ENCODE measurements at places on chromosomes 3 and 15. TPM values are rescaled to one million over a fixed set of nuclear protein-coding genes. Genes with fewer than 3 reads are reported as not detected.

DUOX1 gene
- total RNA-seq, result 7.2 TPM

DNA sequence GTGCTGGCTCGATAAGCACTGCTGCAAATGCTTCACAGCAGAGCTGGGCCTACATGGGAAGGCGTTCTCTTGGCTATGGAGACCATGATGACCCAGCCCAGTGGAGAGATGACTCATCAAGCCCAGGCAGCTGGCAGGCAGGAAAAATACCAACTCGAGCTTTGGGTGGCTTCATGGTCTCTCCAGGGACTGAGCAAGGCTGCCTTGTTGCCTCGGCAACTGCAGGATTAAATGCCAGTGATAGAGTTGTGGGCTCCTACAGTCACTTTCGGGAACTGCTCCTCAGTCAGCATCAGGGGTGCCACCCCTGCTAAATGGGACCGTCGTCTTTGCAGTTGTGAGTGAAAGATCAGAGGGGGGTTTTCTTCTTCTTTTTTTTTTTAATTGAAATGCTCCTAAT, 54.6 kb upstream of the MYZAP start:
- H3K4me1 ChIP-seq, result peaks cover 33% of the 10 kb centered on the region
- H3K27ac ChIP-seq, result no peak overlapping the region
- H3K27me3 ChIP-seq, result no peaks in the 10 kb centered on the region
- no peak for DNase-seq

DNA sequence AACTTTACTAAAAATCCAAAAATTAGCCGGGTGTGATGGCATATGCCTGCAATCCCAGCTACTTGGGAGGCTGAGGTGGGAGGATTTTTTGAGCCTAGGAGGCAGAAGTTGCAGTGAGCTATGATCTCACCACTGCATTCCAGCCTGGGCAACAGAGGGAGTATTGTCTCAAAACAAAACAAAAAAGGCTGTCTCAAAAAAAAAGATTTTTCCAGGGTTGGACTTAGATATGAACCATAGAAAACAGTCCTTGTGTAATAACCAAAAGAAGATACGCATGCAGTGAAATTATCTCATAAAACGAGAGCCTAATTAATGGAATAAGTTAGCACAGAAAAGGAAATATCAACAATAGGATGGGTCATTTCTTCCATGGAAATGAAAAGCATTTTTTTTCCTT, 320.4 kb upstream of the RASGRP1 start:
- H3K4me3 ChIP-seq, result no peak overlapping the region
- DNase-seq, result no peak
- no peaks in the 10 kb centered on the region for H3K27me3 ChIP-seq
- no peaks in the 10 kb centered on the region for H3K36me3 ChIP-seq
- no peak overlapping the region for H3K27ac ChIP-seq

DNA sequence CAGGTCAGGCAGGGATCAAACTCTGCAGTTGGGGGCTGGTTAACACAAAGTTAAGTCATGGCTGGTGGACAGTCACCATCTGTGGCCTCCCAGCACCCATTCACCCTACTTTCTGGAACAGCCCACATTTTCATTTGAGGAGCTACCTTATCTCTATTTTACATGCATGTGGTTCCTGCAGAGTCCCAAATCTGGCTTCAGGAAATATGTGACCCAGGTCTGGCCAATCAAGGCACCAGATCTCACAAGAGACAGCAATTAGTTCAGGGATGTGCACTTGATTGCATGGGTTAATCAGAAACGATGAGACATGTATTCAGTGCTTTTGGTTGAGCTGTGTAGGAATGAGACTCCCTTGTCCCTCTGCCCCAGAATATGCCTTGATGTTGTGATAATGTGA, 170.9 kb downstream of the NR2F2 start:
- H3K27me3 ChIP-seq, result peaks cover 77% of the 10 kb centered on the region
- H3K4me3 ChIP-seq, result no peak overlapping the region
- no peak for DNase-seq
- no peaks in the 10 kb centered on the region for H3K36me3 ChIP-seq

SLC22A14 gene
- total RNA-seq, result 0.20 TPM

GRCh38 chr15:87609474-87609873, 647.1 kb downstream of the NTRK3 start:
- peak overlapping the region; percentile 11 for H3K27ac ChIP-seq
- H3K36me3 ChIP-seq, result no peaks in the 10 kb centered on the region
- H3K4me1 ChIP-seq, result peaks cover 28% of the 10 kb centered on the region
- no peak overlapping the region for H3K4me3 ChIP-seq
- no peak for DNase-seq
- H3K27me3 ChIP-seq, result no peaks in the 10 kb centered on the region

GRCh38 chr3:181710345-181711291, 1.1 kb upstream of the SOX2 start:
- H3K27me3 ChIP-seq, result peaks cover 38% of the 10 kb centered on the region
- DNase-seq, result no peak
- H3K27ac ChIP-seq, result no peak overlapping the region
- no peak overlapping the region for H3K4me3 ChIP-seq

GRCh38 chr3:176920766-176921160, 276.5 kb downstream of the TBL1XR1 start:
- no peaks in the 10 kb centered on the region for H3K27me3 ChIP-seq
- peaks cover 58% of the 10 kb centered on the region for H3K4me1 ChIP-seq
- peak overlapping the region; percentile 69 for H3K27ac ChIP-seq
- DNase-seq, result no peak

STRIT1 gene
- total RNA-seq, result not detected

SH3GL3 gene
- total RNA-seq, result 6.0 TPM

MLF1 gene
- total RNA-seq, result 12.2 TPM

DNA sequence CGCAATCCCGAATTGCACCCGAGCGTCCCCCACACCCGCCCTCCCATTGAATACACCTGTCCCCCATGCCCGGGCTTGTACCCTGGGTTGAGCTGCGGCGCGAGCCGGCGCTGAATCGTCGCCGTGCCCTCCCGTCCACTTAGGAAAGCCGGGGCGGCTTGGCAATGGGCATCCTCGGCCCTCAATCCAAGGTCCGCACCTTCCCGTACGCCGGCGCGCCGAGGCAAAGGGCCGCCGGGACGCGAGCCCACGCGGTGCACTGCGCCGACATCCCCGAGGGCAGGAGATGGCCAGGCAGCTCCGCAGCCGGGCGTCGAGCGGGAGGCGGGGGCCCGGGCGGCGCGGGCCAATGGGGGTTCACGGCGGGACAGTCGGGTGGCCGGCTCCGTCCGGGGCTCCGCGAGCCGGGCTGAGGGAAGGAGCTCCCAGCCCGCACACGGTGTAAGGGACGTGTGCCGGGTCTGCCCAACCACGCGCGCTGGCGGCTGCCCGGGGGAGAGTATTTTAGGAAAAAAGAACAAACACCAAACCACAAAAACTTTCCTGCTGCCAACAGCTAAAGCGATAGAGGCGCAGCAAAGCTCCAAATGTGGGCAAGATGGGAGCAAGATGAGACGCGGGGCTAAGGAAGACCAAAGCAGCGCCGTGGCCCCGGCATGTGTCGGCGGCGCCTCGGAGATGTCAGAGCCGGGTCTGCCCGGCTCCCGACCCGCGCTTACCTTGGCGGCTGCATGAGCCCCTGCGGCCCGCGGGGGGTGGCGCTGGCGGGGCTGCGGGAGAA, 621 bp downstream of the RGMA start:
- peaks cover 16% of the 10 kb centered on the region for H3K4me1 ChIP-seq
- DNase-seq, result peak; percentile 63
- H3K27me3 ChIP-seq, result peaks cover 49% of the 10 kb centered on the region
- H3K36me3 ChIP-seq, result no peaks in the 10 kb centered on the region

GRAMD1C gene
- 7.7 TPM for total RNA-seq

DNA sequence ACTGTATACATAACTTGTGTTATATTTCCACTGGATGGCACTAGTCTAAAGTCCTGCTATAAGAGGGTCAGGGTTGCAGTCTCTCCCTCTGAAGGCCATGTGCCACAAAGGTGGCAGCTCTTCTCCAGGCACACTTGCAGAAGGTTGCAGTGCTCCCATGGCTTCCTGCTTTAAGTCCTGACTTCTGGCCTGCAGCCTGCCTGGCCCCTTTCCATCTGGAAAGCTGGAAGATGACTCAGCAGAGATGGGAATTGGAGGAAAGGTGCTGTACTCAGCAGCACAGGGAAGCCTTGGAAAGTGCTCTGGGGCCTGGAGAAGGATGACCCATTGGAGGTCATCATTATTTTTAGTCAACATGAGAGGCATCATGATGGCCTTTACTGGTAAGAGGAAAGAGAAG, 40.9 kb upstream of the MRPL3 start:
- peaks cover 9% of the 10 kb centered on the region for H3K27me3 ChIP-seq
- no peak overlapping the region for H3K4me3 ChIP-seq
- H3K36me3 ChIP-seq, result no peaks in the 10 kb centered on the region
- DNase-seq, result no peak
- no peaks in the 10 kb centered on the region for H3K4me1 ChIP-seq

DIS3L gene
- total RNA-seq, result 34.7 TPM

GRCh38 chr3:126888186-126888760, 94.6 kb upstream of the PLXNA1 start:
- H3K27me3 ChIP-seq, result peaks cover 6% of the 10 kb centered on the region
- no peak overlapping the region for H3K27ac ChIP-seq
- no peaks in the 10 kb centered on the region for H3K36me3 ChIP-seq
- H3K4me1 ChIP-seq, result no peaks in the 10 kb centered on the region
- no peak overlapping the region for H3K4me3 ChIP-seq

DNA sequence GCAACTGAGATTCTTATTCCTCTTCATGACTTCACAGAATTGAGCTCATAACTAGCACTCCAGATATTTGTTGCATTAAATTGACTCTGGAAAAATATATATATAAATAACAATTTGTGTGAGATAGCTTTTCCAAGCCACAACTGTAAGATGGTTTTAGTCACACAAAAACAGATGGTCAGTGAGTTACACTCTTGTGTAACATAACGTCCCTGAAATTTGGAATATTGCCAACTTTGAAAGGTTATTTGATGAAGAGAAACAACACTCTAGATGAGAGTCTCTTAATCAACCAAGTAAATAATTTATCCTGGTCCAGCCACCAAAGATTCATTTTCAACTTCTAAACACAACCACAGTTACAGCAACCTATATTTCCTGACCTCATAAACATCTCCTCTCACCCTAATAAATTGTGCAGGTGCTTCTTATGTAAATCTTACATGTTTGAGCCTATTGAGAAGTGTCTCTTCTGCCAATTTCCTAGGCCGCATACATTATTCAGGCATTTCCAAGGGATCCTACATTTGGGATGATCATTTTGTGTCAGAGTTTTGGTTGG, 84.9 kb upstream of the ACP3 start:
- no peaks in the 10 kb centered on the region for H3K36me3 ChIP-seq
- no peaks in the 10 kb centered on the region for H3K4me1 ChIP-seq
- H3K4me3 ChIP-seq, result no peak overlapping the region
- H3K27me3 ChIP-seq, result no peaks in the 10 kb centered on the region
- H3K27ac ChIP-seq, result no peak overlapping the region

Data from mesothelial cell of epicardium (in vitro differentiated cells).